CD4-positive, alpha-beta T cell treated with Interleukin-6 for 4 hours (primary cell): ENCODE measurements at places on chromosomes 4 and X.

GRCh38 chr4:68907788-68908700 lies 43.6 kb downstream of the UGT2A3 start:
- no peak for DNase-seq

DNA sequence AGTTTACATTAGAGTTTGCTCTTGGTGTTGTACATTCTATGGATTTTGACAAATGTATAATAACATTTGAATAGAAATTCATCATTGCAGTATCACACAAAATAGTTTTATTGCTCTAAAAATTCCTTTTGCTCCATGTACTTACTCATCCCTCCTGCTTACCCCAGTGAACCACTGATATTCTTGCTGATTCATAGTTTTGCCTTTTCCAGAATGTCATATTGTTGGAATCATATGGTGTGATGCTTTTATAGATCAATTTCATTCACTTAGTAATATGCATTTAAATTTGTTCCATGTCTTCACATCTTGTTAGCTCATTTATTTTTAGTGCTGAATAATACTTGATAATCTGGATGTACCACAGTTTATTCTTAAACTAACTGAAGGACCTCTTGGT lies 1593.2 kb downstream of the C4orf33 start:
- no peak for DNase-seq

DNA sequence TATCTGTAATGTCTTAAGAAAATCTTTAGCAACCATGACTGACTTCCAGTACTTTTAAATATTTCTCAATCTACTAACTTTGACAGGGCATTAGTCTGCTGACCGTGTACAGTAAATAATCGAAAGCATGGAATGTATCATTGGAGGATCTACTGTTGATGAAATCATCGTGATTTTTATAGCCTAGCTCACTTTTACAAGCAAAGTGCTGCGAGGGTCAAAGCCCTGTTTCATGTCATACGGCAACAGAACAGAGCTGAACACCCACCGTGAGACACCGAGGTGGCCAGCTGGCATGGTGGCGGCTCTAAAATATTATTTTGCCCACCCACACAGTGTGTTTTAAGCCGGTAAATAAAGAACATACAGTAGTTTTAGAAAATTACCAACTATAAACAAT lies 679.3 kb downstream of the FAT4 start:
- no peak for DNase-seq

DNA sequence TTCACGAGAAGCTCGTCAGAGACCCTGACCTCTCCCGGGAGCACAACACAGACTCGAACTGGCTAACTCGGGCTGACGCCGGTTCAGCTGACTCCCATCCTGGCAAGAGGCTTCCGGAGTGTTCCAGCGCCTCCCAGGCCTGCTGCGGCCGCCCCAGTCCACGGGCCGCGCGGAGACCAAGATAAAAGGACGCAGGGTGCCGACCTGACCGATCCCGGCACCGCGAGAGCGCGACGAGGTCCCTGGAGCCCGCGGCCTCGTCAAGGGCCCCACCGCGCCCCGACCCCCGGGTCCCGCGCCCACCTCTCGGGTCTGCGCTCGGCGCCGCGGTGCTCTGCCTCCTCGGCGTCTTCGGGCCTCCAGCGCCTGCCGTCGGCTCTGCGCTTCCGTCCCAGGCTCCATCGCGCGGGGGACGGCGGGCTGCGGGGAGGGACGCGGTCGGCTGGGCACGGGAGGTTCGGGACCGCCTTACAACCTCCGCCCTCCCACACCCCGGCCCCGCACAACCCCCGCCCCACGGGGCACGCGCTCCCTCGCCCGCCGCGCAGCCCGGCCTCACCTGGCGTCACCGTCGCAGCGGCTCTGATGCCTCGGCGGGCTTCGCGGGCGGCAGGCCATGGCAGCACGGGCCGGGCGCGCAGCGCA lies 426 bp downstream of the SLBP start:
- DNase-seq: peak; percentile 45

DNA sequence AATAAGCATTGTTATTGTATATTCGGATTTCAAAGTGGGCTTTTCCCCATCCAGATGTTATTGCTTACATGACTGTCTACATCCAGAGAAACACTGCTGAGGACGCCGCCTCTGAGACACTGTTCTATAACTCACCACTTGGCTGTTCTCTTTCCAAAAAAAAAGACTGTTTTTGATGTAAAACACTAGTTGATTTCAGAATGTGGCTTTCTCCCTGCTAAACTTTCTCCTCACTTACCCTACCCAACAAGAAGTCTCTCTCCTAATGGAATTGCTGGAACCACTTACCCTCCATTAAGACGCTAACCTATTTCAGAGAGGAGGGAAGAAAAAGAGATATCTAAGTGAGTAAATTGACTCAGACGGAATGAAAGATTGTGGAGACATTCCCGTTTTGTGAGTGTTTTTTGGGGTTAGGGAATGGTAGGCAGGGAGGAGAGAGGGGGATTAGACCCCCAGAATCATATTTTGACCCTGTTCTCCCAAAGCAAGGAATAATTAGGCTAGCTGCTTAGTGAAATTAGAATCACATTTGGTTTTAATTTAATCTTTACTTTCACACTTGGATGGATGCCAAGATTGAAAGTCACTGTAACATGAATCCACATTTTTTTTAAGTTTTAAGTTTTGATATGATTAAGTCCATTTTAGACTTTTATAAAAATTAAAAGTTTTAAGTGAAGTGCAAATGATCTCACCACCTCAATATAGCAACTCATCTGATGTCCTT lies 174.9 kb downstream of the CHIC2 start:
- no peak for DNase-seq

DNA sequence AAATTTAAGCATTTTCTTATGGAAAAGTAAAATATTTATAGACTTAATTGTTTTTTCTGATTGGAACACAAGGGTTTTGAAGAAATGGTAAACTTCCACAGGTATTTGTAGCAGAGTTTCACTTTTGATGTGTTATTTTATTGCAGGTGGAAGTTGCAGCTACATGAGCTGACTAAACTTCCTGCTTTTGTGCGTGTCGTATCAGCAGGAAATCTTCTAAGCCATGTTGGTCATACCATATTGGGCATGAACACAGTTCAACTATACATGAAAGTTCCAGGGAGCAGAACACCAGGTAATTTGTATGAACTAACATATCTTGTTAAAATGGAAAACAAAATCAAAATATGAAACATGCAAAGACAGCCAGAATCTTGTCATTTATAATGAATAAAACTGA lies 117.4 kb downstream of the DIPK2B start:
- DNase-seq: peak; percentile 34

DNA sequence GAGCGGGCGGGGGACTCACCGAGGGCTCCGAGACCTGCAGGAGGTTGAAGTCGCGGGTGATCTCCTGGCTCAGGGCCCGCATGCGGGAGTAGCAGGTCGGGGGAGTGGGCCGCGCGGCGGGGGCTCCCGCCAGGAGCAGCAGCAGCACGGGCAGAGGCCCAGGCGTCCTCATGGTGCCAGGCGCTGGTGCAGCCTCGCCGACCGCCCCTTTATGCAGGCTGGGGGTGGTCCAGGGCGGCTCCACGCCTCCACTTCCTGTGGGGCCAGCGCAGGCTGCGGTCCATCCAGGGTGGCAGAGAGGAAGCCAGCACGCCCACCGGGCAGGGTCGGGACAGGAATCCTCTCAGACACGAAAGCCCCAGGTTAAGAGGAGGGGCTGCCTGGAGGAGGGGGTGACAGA lies at the start of gene CYTL1:
Gene CYTL1, minus strand, starts transcription at position 185 of the 400 bp plus-strand sequence. Its CDS starts 13 bp downstream, at position 172.
- DNase-seq: no peak

DNA sequence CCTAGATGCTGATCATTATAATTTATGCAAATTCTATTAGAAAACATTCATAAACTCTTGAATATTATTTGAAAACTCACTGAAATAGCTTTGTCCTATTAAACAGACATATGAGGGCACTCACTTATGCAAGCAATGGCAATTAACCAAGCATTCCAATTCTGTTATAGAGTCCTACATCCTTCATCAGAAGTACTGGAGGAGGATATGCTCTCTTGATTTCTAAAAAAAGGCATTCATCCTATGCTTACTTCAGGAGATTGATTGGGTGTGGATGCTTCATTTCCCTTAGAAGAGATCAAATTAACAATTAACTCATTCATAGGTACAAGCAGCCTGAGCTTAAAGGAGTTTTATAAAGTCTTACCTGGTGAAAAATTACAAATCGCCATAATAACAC lies 1317.2 kb downstream of the PCDH7 start:
- no peak for DNase-seq

DNA sequence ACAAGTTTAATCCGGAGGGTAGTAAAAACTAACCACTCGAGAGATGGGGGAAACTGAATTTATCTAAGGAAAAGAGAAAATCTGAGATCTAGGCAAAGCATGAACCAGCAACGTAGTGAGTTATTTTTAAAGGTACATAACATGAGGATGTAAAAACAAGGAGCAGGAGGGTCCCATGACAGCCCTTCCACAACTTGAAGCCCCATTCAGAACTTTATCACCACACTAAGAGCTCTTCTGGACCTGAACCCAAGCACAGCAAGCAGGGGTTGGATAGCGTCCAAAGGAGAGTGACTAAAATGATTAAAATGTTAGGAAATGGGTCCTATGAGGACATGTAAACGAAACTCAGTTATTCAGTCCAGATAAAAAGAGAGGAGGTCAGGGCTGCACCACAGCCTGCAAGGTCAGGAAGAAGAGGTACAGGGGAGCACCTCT lies 16.2 kb downstream of the SH3RF1 start:
- no peak for DNase-seq

- no peak for DNase-seq
Measured at GRCh38 chr4:159506801-159507517, 404.1 kb downstream of the RAPGEF2 start.

DNA sequence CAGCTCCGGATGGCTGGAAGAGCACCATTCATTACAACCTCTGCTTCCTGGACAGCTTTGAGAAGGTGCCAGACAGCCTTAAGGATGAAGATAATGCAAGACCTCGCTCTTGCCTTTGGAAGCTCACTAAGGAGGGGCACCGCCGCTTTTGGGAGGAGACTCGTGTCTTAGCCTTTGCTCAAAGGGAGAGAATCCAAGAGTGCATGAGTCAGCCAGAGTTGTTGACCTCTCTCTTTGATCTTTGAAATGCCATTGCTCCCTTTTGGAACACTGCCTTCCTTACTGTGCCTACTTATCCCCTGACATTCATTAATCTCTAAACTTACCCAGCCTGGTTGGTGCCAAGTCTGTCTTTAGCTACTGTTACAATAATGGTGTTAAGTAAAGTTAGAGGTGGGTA lies 1.2 kb downstream of the FOXR2 start:
- no peak for DNase-seq
